ENCODE measurements at places on chromosomes 13 and 19.

DNA sequence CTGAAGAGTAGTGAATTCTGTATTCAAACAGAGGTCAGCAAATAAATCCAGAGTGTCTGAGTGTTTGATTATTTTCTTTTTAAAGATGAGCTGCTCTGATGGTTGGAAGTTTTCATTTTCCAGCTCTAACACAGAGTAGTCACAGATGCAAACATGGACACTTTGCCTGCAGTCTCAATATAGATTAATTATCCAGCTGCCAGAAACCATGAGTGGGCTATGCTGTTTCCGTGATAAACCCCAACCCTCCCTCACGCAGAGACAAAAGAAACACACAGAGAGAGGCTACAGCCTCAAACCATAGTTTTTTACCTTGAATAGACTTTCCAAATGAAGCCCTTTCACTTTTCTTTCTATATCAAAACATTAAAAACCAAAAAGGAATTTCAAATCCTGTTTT is 884.7 kb downstream of the DIAPH3 start:
- no peak for DNase-seq

DNA sequence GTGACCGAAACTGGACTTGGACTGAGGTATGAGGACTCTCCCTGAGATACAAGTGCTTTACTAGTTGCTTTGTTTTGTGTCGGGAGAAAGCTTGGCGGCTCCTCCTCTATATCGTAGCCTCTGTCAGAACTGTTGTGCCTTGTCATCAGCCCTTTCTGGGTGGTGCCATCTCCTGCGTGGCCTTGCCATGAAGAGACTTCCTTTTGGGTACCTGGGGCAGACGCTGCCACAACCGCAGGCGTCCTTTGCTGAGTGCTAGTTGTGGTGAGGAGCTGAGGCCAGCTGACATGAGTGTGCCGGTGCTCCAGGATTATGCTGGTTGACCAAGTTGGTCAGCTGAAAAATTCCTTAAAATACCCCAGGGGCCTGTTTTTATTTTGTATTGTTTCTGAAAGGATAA is 124.5 kb downstream of the AKAP11 start:
- peak; percentile 64 for DNase-seq

GRCh38 chr19:51398096-51398704 is 7.8 kb upstream of the C19orf84 start:
- no peak for DNase-seq

GRCh38 chr13:65461590-65461989 is 1768.5 kb downstream of the PCDH9 start:
- no peak for DNase-seq

DNA sequence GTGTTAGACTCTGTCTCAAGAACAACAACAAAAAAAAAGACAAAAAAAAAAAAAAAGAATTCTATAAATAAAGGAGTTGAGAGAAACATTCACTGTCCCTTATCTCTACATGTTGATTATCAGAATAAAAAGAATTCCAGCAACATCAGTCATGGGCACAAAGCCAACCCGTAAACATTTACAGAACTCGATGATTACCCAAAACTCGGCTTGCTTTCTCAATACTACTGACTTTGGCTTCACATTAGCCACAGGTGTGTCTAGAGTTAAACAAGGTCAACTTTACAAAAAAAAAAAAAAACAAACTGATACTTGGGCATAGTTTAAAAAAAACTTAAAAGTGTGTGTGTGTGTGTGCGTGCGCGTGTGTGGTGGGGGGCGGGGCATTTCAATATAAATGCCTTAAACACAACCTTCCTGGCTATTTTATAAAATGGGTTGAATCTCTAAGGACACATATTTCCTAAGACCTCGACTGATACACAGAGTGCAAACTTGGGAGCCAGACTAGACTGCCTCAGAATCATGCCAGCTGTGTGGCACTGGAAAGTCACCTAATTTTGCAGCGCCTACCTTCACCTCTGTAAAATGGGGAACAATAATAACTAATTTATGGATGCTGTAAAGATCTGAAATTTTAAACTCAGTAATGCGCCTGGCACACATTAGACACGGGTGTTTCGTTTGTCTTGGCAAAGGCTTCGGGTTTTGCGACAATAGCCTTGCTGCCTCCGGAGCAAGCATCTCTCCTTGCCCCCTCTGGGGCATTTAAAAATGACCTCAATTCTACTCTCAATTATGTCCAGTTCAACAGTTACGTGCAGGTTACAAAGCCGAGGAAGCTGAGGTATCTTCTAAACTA is 922 bp downstream of the EBPL start:
- no peak for DNase-seq

- DNase-seq: no peak
Measured at GRCh38 chr13:81388400-81388799, 1047.5 kb upstream of the SPRY2 start.

DNA sequence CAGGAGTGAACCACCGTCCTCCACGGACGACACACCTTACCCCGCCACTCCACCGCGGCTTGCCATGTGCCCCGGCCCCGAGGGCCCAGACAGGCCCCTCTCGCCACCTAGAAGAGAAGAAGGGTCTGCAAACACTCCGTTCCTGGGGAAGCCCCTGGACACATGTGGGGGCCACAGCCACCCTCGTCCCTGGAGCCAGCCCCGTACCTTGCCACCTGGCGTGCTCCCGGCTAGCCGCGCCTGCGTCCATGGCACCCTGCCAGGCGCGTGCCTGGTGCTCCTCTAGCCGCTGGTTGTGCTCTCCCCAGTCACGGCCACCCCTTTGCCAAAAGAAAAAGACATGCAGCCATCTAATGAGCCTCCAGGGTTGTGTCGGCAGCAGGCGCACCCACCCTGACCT is 19.9 kb upstream of the TINCR start:
- no peak for DNase-seq

DNA sequence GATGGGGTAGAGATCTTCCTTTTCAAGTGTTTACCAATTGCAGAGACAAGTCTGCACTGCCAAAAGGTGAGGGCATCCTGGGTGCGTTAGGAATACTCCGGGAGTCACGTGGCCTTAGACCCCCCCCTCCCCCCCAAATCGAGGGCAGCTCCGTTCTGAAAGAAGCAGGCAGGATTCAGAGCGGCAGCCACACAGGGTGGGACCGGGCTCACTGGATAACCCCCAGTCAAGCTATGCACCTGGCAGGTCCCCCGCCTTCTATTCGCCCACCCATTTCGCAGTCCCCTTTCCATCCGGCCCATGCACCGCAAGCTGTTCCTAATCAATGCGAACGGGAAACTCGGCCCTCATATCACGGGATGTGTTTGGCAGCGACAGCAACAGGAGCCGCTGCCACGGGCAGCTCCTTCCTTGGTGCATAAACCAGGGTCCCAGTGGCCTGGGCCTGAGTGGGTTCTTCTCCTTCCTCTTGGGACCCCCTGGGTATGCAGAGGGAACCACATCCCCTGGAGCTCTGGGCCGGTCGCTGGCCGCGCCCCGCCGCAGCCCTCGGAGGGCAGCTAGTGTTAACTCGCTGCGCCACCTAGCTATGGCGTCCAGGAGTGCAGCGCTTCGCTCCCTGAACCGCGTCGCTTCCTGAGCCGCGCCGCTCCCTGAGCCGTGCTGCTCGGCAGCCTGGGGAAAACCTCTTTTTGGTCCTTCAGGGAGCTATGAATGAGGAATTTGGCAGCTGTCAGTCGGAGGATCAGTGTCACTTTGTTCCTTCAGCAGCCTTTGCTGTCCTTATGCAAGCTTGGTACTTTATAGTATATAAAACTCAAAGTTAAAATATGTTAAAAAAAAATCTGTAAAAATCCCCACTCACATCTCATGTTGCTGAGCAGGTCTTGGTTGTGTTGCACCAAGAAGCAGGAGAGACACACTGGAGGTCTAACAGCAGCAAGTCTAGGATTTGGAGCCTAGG is 41.4 kb downstream of the LYL1 start:
- peak; percentile 79 for DNase-seq

GRCh38 chr13:41603917-41604316 is 146.6 kb downstream of the RGCC start:
- no peak for DNase-seq

DNA sequence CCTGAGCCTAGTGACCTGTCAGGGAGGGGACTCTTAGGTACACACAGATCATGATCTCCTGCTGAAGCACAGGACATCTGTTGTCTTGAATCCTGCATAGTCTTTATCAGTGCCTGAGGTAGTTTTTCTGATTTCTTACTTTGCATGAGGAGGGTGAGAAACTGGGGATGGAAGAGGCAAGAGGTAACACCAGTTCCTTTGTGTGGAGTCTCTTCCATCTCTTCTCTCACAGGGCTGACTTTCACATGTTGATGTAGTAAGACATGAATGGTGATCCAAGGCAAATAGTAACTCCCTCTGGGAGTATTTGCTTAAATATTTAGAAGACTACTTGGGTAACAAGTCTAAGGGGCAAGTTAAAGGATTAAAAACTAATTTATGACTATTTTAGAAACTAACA is 9.5 kb downstream of the NBEA start:
- DNase-seq: no peak

GRCh38 chr13:51958217-51958547 is 53.1 kb downstream of the ATP7B start:
- no peak for DNase-seq

GRCh38 chr13:47433461-47434005 is 536.7 kb upstream of the HTR2A start:
- DNase-seq: no peak

GRCh38 chr13:41018602-41018948 is 541 bp downstream of the ELF1 start:
- no peak for DNase-seq

DNA sequence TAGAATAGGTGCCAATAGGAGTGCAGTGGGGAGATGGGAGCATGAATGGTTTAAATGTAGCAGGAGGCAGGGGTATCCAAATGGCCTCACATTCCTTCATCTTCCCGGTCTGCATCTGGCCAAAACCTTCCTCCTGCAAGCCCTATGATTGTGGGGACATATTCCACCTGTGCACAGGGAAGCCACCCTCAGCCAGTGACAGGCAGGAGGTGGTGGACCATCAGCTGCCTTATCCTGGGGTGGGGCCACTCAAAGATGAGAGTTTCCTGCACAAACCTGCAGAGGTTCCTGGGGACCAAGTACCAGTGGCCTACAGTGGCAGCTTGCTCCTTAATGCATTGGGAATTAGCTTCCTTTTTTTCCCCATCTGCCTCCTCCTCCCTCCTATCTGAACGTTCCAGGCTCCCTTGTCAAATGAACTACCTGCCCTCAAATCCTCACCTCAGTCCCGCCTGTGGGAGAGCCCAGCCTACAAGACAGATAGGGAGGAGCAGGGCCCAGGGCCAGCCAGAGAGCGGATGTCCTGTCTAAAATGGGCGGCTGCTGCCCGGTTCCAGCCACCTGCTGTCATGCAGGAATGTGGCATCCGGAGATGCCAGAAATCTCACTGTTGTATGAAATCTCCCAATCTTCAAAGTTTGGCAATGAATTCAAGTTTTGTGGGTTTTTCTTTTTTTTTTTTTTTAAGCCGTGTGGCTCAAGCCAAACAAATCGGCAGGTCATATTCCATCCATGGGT is 85.0 kb downstream of the TSHZ3 start:
- DNase-seq: no peak

- no peak for DNase-seq
Measured at GRCh38 chr13:41056826-41057711, 4.2 kb upstream of the WBP4 start.

DNA sequence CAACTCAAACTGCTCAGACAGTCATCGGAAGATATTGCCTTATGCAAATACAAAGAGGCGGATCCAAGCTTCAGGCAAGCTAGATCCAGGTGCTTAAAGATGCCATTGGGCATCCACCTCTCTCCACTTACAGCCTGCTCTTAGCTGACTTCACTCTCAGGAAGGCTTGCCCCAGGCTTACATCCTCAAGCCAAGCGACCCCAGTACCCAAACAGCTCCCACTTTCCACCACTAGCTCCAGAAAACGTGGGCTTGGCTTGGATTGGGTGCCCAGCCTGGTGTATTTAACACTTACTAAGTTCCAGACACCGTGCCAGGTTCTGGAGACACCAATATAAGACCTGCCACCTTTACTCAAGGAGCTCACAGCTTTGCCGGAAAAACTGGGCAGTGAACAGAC is 142.1 kb upstream of the VSTM2B start:
- DNase-seq: no peak

DNA sequence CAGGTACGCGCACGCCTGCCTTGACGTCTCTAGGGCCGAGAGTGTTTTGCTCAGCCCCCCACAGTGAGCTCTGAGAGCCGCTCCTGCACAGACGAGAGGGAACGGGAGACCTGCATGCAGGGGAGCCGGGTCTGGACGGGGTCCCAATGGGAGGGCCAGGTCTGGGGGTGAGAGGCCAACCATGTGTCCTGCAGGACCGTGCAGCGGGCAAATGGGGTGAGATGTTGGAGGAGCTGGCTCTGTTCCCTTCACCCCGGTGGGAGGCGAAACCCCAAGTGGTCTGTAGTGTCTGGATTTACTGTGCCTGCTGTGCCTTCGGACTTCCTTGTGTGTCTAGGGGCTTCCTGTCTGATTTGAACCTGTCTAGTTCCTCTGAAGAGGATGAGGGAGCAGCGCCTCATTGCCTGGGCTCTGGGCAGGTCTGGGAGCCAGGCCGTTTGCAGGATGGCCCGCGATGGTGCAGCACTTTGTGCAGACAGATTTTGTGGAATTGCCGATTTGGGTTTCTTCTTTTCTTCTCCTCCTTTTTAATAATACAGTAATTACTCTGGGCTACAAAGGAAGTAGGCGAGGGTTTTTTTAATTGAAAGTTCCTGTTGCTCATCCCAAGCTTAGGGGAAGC is 2.1 kb downstream of the CSNK1G2 start:
- DNase-seq: no peak

DNA sequence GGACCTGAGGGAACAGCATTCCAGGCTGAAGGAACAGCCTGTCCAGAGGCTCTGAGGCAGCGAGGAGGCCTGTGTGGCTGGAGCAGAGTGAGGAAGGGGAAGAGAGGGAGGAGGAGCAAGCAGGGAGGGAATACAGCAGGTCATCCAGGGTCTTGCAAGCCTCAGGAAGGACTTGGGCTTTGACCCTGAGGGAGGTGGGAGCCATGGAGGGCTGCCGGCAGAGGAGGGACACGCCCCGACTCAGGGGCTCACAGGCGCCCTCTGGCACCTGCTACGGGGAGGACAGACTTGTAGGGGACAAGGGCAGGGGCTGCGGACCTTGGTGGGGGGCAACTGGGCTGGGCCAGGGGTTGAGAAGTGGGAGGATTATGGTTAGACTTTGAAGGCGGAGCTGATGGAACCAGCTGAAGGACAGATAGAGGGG is 4.7 kb downstream of the TINCR start:
- DNase-seq: no peak

DNA sequence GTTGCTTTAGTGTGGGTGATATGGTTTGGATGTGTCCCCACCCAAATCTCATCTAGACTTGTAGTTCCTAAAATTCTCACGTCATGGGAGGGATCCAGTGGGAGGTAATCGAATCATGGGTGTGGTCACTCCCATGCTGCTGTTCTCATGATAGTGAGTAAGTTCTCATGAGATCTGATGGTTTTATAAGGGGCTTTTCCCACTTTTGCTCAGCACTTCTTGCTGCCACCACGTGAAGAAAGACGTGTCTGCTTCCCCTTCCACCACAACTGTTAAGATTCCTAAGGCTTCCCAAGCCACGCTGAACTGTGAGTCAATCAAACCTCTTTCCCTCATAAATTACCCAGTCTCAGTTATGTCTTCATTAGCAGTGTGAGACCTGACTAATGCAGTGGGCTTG is 26.0 kb downstream of the OR10H4 start:
- no peak for DNase-seq

Data from activated CD4-positive, alpha-beta T cell treated with anti-CD3 and anti-CD28 coated beads, Interleukin-2, amount 10 ng/mL, durations not matched to agents 7 days and 5 days (primary cell).